K562 (cell line): ENCODE measurements at places on chromosomes 5 and 9.
A peak's percentile ranks its signal among the peaks of the same experiment; 100 is the strongest.

DNA sequence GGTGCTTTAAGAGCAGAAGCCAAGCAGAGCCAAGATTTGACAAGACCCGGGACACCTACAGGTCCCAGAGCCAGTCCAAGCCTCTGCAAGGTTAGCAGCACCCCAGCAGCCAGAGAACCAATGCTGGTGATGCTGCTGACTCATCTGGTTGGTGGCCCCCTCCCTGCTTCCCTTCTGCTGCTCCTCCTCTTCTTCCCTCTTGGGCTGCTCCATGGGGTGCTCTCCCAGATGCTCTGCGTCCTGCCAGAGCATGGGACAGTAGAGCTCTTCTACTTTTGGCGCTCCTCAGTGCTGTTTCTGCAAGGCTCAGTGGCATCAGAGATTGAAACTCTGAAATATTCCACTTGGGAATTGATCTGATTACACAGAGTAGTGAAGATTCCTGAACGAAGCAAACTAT is 76.1 kb upstream of the SAP30L start:
- no peaks in the 10 kb centered on the region; the same call in 2 of the 3 replicates for H3K36me3 ChIP-seq
- H3K4me3 ChIP-seq, result no peak overlapping the region
- H3K27me3 ChIP-seq, result no peaks in the 10 kb centered on the region

- no peaks in the 10 kb centered on the region for H3K36me3 ChIP-seq
- no peaks in the 10 kb centered on the region for H3K27me3 ChIP-seq
- no peak for DNase-seq
- H3K4me1 ChIP-seq, result no peaks in the 10 kb centered on the region
These were observed 232.5 kb downstream of the GABRB2 start for GRCh38 chr5:161314033-161314432.

DNA sequence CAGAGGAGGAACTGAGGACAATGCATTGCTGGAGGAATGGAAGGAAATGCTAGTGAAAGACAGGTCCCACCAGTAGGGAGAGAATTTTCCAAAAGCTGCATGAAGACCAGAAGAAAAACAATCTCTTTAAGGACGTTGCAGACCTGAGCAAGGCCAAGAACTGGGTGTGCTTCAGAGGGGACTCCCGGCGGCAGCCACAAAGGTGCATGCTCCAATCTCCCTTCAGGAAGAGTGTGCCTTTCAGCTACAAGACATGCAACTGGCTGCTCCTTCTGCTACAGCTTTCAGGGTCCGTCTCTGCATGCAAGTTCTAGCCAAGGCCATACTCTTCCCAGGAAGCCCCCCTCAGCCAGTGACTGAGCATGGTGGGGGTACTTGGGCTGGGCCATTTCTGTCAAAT is 62.9 kb downstream of the SFXN1 start:
- H3K4me3 ChIP-seq, result no peak overlapping the region
- H3K36me3 ChIP-seq, result no peaks in the 10 kb centered on the region
- no peak overlapping the region for H3K27ac ChIP-seq
- no peak for DNase-seq
- peaks cover 36% of the 10 kb centered on the region for H3K27me3 ChIP-seq
- H3K4me1 ChIP-seq, result no peaks in the 10 kb centered on the region

- no peaks in the 10 kb centered on the region for H3K36me3 ChIP-seq
- no peak overlapping the region for H3K27ac ChIP-seq
- H3K27me3 ChIP-seq, result no peaks in the 10 kb centered on the region
- no peaks in the 10 kb centered on the region; the same call in 2 of the 3 replicates for H3K4me1 ChIP-seq
- no peak for DNase-seq
These were observed 178.3 kb downstream of the CWC27 start for GRCh38 chr5:64947031-64947430.

GRCh38 chr9:19875291-19875920 is 86.6 kb upstream of the SLC24A2 start:
- H3K27me3 ChIP-seq, result no peaks in the 10 kb centered on the region
- no peak overlapping the region for H3K27ac ChIP-seq
- no peaks in the 10 kb centered on the region for H3K36me3 ChIP-seq
- H3K4me1 ChIP-seq, result no peaks in the 10 kb centered on the region
- H3K4me3 ChIP-seq, result no peak overlapping the region

GRCh38 chr5:123455640-123456039 is 32.4 kb upstream of the CEP120 start:
- H3K27ac ChIP-seq, result no peak overlapping the region
- H3K4me3 ChIP-seq, result no peak overlapping the region
- no peaks in the 10 kb centered on the region for H3K27me3 ChIP-seq

DNA sequence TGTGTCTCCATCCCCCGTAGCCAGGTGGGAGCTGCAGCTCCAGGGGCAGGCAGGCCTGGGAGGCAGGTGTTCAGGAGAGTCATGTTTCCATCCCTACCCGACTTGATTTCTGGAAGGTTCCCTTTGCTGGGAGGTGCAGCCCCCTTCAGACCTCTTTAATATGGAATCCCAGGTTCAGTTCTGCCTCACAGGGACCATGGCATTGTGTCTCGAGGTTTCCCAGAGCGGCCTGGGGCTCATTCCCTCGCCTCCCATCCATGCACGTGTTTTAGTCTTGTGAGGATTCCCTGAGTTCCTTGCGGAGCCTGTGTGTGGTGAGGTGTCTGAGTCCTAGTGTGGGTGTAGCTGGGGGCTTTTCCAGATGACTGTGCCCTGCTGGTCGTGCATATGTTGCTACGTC is 16.5 kb upstream of the AHRR start:
- peaks cover 48% of the 10 kb centered on the region; the same call in 2 of the 3 replicates for H3K36me3 ChIP-seq
- no peak overlapping the region for H3K4me3 ChIP-seq
- H3K27me3 ChIP-seq, result no peaks in the 10 kb centered on the region
- peaks cover 5% of the 10 kb centered on the region; the same call in 1 of the 2 replicates for H3K4me1 ChIP-seq

- peak; percentile 84 for DNase-seq
- H3K4me1 ChIP-seq, result peaks cover 24% of the 10 kb centered on the region; the same call in 2 of the 3 replicates
- peaks cover 19% of the 10 kb centered on the region for H3K27me3 ChIP-seq
- H3K36me3 ChIP-seq, result no peaks in the 10 kb centered on the region
- peak overlapping the region; percentile 57 for H3K4me3 ChIP-seq
These were observed 3.8 kb downstream of the IER5L start for GRCh38 chr9:129174102-129174723.

GRCh38 chr5:23977365-23977764 is 470.0 kb downstream of the PRDM9 start:
- H3K4me1 ChIP-seq, result no peaks in the 10 kb centered on the region
- H3K27me3 ChIP-seq, result no peaks in the 10 kb centered on the region
- no peak overlapping the region for H3K4me3 ChIP-seq
- H3K27ac ChIP-seq, result no peak overlapping the region
- H3K36me3 ChIP-seq, result no peaks in the 10 kb centered on the region

DNA sequence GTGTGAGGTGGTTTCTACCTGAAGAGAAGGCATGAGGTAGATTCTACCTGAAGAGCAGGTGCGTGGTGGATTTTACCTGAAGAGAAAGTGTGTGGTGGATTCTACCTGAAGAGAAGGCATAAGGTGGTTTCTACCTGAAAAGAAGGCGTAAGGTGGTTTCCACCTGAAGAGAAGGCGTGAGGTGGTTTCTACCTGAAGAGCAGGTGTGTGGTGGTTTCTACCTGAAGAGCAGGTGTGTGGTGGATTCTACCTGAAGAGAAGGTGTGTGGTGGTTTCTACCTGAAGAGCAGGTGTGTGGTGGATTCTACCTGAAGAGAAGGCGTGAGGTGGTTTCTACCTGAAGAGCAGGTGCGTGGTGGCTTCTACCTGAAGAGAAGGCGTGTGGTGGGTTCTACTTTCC is 192.8 kb downstream of the MED10 start:
- H3K4me3 ChIP-seq, result no peak overlapping the region
- H3K36me3 ChIP-seq, result no peaks in the 10 kb centered on the region
- peaks cover 33% of the 10 kb centered on the region for H3K27me3 ChIP-seq
- H3K4me1 ChIP-seq, result no peaks in the 10 kb centered on the region
- no peak for DNase-seq
- H3K27ac ChIP-seq, result no peak overlapping the region

DNA sequence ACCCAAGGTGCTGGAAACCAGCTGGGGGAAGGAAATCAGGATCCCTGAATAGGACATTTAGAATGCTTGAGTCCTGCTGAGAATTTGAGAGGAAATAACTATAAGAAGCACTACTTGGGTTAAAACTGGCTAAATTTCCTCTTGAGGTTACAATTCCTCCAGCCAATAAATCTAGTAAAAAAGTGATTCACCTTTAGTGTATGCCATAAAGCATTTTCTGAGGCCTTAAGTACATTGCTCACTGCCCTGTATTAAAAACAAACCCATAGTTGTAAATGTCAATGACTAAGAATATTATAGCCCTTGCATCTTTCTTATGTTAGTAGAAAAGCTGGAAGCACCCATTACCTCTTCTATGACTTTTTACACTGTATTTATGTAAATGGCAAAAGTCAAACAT is 634.7 kb upstream of the ARRDC3 start:
- no peak overlapping the region for H3K4me3 ChIP-seq
- H3K27me3 ChIP-seq, result no peaks in the 10 kb centered on the region
- no peak overlapping the region for H3K27ac ChIP-seq
- no peaks in the 10 kb centered on the region for H3K36me3 ChIP-seq
- no peaks in the 10 kb centered on the region for H3K4me1 ChIP-seq

GRCh38 chr5:133124891-133125290 is 73.1 kb downstream of the HSPA4 start:
- no peak overlapping the region for H3K27ac ChIP-seq
- DNase-seq, result no peak
- no peaks in the 10 kb centered on the region for H3K36me3 ChIP-seq
- peaks cover 56% of the 10 kb centered on the region for H3K27me3 ChIP-seq

DNA sequence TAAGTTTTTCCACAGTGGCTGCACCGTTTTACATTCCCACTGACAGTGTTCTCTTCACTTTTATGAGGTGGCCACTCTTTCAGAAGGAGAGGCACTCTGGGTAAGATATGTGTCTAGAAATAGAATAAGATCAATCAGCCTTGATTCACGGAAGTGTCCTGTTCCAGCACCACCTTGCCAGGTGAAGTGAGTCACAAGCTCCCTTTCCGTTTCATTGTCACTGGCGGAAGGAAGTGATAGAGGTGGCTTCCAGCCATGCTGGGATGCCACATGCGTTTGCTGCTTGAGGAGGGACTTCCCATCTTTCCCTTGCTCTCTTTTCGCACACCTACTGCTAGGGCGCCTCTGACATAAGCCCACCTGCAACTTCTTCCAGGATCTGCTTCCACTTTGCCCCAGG is 217.1 kb downstream of the PIK3R1 start:
- peaks cover 71% of the 10 kb centered on the region for H3K4me1 ChIP-seq
- no peaks in the 10 kb centered on the region for H3K27me3 ChIP-seq
- H3K4me3 ChIP-seq, result no peak overlapping the region
- H3K36me3 ChIP-seq, result no peaks in the 10 kb centered on the region
- no peak overlapping the region for H3K27ac ChIP-seq
